Activated CD4-positive, CD25-positive, alpha-beta regulatory T cell (primary cell): ENCODE measurements at places on chromosomes 6 and 20.

DNA sequence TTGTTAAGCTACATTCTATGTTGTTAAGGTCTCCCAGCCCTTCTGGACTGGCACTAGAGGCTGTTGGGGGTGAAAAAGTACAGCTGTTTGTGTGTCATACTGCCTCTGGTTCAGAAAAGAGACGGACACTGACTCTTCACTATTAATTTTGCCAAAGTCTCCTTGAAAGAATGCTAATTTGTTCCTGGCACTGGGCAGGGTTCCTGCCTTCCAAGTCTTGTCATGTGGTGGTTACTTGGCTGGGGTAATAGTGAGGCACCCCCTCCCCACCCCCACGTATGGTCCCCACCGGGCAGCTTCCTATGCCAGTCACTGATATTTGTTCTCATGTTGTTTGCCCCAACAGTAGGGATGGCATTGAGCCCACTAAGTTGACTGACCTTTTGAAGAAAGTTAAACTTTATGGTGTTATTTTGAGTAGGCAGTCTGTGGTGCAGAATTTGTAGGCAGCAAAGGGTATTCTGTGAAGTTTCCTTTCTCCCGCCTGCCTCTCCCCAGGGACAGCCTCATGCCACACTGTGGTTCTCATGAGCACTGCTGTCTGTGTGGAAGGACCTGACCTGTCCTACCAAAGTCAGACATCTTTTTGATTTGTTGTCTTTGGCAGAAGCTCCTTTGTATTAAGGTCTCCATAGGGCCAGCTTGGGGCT lies 8.7 kb downstream of the CDS2 start:
- DNase-seq: no peak

GRCh38 chr20:59219211-59219610 lies 55.6 kb downstream of the ZNF831 start:
- no peak for DNase-seq

DNA sequence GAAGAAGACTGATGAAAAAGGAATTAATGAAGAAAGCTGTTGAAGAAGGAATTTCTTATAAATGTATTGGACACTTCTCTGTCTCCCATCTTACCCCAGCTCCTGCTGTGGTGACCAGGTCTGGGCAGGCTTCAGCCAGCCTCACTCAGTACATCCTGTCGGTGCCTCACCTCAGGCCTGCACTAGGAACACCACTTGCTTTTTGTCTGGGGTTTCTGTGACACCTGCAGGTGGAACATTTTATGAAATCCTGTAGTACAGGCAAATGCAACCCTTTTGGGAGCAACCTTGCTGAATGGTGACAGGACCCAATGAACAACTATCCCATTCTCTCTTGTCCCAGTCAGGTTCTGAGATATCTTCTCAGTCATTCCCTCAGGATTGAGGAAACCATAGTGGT lies 129.7 kb downstream of the PRDM13 start:
- no peak for DNase-seq

DNA sequence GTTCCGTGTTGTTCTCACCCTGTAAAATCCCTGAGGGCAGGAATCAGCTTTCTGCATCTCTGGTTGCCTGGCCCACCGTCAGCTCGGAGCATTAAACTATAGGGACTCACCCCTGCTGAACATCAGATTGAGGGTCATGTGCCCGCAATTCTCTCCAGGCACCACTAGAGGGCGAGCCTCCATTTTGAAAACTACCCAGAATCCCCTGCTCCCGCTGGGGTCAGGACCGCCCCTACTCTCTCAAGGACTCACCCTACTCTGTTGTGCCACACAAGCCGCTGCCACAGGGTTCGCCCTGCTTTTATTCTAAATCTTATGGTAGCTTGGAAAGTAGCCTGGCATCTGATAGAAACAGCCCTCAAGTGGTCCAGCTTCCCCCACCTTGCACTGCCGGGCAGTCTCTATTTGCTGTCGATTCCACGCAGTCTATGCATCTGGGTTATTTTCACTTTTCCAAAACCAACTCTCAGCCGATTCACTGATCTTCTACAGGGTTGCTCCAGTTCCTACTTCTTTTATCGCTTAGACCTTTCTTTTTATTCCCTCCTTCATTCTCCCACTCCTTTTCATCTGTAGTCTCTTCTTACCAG lies 244.1 kb upstream of the QKI start:
- DNase-seq: no peak
